HT-29 (cell line): ENCODE measurements at places on chromosomes 6 and 20. TPM values are rescaled to one million over a fixed set of nuclear protein-coding genes. Genes with fewer than 3 reads are reported as not detected.

- no peak for DNase-seq
Observed at GRCh38 chr6:112153926-112154607, 66.7 kb downstream of the FAM229B start.

DNA sequence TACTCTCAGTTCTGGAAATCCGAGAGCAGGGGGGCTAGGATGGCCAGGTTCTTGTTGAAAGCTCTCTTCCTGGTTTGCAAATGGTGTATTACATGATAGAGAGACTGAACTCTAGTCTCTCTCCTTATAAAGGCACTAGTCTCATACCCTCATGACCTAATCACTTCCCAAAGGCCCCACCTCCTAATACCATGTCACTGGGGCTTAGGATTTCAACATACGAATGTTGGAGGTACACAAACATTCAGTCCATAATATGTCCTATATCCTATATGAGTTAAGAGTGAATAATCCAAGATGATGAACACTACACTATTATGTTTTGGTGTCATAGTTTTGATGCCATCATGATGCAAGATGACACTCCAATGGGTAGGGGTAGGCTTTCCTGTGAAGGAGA, 20.0 kb upstream of the TXLNB start:
- DNase-seq = no peak

DNA sequence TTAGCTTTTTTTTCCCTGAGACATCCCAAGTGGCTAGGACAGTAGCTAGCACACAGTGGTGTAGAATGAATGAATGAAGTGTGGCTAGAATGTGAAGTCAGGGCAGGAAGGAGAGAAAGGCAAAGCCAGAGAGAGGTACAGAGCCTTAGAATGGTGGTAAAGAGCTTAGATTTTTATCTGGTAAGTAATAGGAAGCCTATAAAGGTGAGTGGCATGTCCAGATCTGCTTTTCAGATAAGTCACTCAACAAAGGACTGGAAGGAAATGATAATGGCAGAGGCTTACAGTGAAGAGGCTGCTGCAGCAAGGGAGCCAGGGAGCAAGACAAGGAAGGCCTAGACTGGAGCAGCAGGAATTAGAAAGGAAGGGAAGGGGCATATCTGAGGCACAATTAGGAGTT, 96.0 kb upstream of the PRDM1 start:
- peak; percentile 18 for DNase-seq

GRCh38 chr6:36840432-36841403, 1.5 kb upstream of the CPNE5 start:
- DNase-seq = no peak

GRCh38 chr6:28648035-28648877, 122.6 kb downstream of the GPX5 start:
- peak; percentile 95 for DNase-seq

Gene TAGAP
- 0.08 TPM in 1 of 2 replicates, not detected in the other for total RNA-seq

Gene ABHD16B
- total RNA-seq = not detected in 2 replicates

- no peak for DNase-seq
Observed at GRCh38 chr6:150486048-150486447, 113.6 kb upstream of the PLEKHG1 start.

DNA sequence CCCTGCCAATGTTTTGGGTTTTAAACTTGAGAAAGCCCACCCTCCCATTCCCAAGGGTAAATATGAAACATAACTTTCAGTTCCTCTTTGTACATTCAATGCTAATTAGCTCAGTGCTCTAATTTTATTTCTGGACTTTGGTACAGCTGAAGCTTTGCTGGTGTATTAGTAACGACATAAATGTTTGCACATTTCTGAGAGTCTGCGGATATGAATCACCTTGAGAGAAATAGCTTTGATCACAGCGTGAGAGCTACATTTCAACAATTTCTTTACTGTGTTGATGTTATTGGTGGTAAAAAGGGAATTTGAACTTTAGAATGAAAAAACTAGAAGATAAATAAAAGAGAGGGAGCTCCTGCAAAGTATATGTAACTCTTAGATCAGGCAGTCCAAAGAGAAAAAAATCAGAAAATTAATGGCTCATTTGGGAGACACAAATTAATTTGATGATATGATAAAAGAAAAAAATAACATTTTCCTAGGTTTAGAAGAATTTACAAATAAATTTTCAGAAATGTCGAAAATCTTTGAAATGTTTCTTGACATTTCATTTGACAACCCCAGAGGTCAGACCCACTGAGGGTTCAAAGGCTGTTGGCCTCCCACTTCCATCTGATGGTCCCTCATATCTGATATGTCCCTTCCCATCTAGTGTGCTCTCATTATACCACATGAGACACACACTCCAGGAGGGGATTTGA, 38.5 kb upstream of the CAP2 start:
- peak; percentile 33 for DNase-seq

DNA sequence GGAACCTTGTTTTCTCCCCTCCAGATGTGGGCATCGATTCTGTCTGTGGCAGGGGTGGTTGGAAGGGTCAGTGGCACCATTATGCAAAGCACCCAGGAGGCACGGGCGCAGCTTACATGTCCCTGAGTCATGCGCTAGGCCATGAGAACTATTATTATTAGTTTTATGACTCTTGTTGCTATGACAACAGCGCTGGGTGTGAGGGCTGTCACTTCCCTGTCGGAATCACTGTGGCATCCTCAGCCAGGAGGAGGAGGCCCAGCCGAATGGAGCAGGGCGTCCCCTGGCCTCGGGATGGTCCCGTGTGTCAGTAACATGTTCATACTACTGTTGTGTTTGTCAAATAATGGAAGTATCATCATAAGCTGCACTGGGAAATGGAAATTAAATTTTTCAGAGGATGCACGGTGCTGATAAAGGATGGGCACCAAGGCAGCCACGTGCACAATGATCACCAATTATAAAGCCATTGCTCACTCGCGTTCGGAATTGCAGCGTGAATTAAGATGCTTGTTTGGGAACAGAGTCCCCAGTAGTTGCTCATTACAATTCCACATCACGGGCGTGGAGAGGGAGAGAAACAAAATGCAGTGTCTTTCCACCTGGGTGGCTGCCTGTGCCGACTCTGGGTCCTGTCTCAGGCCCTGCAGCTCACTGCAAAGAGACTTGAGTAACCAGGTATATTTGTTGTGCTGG, 247.9 kb downstream of the CDH4 start:
- DNase-seq = peak; percentile 13

GRCh38 chr6:120410586-120410985, 923.7 kb downstream of the TBC1D32 start:
- DNase-seq = no peak

- DNase-seq = peak; percentile 12
Observed at GRCh38 chr6:158559338-158559894, 475 bp upstream of the TMEM181 start.
